ENCODE measurements at places on chromosomes 6 and 20.
A peak's percentile ranks its signal among the peaks of the same experiment; 100 is the strongest.

DNA sequence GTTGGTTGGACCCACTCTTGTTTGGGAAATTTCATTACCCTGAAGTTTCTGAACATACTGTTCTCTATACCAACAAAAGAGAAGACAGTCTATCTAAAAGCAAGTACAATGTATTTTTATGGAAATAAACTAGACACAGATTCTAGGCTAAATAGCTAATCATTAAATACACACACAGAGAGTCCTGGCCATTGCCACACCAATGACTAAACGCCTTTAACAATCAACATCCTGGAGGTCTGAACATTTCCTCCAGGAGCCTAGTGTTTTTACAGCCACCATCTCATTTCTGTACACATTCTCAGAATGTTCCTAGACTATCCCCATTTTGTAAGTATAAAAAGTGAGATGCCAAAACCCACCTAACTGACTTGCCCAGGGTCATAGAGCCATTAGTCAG, 141.6 kb upstream of the RREB1 start:
- no peak for DNase-seq

- no peak for DNase-seq
These were observed 22.0 kb downstream of the FIG4 start for GRCh38 chr6:109713097-109713496.

DNA sequence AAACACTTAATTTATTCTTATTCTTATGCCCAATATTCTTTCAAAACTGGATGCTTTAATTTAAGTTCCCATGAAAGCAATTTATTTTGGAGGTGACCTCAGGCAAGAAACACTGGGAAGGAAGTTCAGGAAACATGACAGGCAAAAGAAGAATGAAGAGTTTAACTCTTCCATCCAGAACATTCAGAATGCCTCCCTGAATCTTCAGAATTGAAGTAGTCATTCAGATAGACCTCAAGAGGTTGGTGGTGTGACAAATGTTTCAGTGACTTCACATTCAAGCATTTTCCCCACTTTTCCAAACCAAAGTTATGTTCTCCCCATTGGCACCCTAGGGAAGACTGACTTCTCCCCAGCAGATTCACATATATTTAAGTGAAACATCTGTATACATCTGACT, 110.5 kb downstream of the HAO1 start:
- DNase-seq, result no peak

DNA sequence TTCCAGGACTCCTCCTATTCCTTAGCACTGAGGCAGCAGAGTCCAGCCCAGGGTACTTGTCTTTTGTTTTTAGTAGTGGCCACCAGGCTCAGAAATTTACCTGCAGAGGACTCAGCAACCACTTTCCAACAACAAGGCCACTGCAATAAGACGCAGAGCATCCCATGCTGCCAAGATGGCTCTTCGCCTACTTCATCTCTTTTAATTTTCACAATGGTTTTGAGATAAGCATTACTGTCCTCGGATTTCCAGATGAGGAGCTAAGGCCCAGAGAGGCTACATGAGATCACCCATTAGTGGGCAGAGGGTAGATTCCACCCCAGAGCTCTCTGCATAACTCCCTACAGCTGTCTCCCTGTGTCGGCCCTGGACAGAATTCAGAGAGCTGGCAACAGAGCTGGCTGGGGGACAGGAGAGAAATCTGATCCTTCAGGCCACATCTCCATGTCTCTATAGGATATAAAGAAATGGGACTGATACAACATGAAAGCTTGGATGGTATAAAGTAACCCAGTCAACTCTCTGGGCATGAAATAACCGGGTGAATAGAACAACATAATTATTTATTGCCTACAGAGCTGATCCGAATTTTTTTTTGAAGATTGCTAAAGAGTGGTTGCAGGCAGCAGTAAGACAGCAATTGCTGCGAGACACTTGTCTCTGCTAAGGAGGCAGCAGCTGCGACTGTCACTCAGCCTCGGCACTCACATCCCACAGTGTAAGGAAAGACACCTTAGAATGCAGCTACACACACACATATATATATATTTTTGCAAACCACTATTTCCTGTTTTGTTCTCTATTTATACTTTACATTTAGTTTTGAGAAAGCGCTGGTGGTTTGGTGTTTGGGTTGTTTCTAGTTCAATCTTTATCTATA, 37.2 kb downstream of the SCML4 start:
- DNase-seq, result no peak

- peak; percentile 26 for DNase-seq
These were observed 9.4 kb upstream of the SLC4A11 start for GRCh38 chr20:3248167-3248992.

GRCh38 chr6:126300126-126300525, 39.8 kb upstream of the CENPW start:
- no peak for DNase-seq

DNA sequence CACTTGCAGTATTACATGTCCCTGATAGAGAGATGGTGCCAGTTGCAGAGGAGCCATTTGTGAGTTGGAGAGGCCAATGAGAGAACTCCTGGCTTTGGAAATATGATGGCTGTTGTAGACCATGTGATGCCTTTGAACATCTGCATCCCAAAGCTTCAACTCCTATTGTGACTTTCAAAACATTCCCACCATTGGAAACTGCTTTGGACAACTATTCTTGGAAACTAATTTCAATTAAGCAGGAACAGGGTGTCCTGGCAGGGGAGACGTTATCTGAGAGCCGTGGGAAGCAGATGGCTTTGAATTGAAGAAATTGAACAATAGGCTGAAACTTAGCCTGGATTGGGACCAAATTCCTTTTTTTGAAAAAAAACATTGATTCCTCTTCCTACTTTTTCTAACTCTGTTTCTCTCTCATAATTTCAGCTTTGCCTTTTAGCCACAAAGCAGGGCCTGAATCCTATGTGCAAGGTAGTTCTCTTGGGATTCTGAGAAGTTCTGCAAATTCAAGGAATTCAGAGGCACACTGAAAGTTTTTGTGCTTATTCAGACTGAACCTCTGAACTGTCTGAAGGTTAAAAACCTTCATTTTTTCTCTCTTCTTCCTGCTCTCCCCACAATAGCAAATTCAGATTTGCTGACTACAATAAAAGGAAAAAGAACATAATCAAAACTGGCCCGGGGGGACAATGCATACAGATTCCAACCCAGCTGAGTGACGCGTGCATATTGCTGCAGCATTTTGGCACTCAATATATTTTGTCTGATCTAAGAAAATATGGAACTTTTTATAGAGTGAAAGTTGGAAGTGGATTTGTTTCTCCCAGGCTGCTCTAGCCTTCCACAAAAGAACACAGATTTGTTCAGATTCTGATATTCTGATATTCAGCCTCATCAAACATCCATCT, 720.4 kb upstream of the CHD6 start:
- no peak for DNase-seq

DNA sequence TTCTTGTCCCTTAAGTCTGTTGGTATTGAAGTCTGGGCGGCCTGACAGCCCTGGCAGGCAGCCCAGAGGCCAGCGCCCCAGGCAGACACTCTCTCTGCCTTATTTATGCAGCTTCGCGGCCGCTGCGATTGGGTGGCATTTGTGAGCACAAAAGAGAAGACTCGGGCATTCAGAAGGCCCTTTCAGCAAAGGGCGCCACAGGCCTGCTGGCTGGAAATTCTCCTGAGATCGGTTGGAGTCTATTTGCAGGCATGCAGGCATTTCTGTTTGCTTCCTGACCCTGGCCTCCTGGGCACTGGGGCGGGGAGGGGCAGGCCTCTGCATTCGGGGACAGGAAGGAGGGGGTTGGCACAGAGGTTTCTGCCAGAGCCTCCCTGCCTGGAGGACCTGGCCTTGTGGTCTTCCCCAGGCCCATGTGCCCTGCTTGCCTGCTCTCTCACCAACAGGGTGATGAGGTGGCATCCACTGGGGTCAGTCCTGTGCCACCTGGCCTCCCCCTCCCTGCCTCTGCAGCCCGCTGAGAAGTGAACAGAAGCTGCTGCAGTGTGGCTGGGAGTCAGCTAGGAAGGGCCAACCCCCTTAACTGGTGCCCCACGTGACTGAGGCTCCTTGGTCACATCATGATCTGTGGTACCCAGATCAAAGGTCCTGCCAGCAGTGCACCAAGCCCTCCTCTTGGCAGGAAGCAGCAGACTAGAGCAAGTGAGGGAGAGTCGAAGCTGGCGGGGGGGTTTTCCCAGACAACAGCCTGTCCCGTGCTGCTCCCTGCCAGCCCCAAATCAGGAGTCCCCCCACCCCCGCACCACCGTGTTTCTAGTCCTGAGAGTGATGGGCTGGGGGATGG, 16.6 kb upstream of the CCDC167 start:
- no peak for DNase-seq

DNA sequence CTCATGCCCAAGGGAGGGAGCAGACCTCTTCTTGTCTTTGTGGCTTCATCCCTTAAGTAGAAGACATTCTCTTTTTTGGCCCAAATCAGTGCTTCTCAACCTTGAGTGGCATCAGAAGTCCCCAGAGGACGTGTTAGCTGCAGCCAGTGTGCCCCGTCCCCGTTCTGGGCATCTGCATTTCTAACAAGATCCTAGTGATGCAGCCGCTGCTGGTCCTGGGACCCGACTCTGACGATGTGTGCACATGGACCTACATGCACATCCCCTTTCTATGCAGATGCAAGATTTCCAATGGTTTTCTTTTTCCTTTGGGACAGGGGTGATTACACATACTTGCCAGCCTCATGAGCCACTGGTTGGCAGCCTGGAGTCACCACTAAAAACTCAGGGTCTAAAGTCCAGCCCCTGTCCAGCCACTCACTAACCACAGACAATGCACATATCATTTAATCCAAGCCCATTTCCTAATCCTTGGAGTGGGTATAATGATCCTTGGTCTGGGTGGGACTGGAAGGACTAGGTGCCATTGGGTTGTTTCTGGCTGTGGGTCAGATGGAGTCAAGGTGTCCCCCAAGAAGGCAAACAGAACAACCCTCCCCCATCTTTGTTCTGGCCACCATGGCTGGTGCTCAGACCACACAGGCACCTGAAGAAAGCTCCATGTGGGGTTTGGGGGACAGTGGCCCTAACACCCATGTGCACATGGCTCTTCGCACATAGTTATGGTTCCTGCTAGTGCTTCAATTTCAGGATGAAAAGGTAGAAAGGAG, 6.4 kb downstream of the ACSS1 start:
- DNase-seq, result no peak

DNA sequence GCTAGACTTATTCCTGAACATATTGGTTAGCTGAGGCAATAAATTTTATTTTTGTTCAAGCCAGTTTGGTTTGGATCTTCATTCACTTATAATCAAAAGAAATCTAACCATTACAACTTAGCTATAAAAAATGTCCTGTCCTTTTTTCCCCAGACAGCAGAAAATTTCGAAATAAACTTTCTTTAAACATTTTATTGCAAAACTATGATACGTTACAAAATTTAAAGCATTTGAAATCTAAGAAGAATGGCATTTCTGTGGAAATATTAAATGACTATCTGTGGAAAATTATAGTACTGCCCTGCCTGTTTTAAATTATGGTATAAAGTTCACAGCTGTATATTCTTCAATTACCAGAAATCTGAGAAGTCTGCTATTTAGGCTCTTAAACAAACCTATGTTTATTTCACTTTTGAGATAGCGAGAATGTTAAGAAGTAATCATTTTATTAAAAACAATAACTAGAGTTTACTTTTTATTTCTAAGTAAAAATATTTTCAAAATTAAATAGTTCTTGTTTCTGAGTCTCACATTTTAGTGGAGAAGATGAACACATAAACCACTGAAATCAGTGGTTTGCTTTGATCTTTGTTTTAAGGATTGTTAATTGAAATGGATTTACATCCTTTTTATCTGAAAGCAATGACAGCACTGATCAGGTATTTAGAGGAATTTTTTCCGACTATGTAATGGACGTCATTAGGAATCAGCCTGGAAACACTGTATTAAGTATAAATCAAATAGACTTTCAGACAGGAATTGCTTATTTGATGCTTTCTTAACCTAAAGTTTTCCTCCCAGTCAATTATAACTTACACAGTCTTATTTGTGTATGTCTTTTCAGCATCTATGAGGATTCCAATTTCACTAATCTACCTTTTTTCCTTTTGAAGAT, 553.7 kb downstream of the COL12A1 start:
- DNase-seq, result no peak

DNA sequence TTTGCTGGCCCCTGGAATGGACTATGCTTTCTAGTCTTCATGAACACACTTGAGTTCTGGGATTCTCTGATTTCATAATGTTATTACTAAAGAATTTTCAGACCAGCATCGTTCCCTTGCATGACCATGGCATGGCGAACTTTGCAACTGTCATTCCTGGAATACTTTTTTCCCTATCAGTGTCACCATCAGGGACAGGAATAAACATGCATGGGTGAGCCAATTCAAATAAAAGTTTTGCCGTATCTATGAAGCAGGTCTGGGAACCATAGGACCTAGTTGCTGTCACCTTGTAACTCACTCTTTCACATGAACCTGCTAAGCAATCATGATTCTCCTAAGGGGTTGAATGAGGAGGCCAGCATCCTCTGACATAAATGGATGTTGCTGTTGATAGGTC, 68.2 kb upstream of the AGPAT4 start:
- no peak for DNase-seq

DNA sequence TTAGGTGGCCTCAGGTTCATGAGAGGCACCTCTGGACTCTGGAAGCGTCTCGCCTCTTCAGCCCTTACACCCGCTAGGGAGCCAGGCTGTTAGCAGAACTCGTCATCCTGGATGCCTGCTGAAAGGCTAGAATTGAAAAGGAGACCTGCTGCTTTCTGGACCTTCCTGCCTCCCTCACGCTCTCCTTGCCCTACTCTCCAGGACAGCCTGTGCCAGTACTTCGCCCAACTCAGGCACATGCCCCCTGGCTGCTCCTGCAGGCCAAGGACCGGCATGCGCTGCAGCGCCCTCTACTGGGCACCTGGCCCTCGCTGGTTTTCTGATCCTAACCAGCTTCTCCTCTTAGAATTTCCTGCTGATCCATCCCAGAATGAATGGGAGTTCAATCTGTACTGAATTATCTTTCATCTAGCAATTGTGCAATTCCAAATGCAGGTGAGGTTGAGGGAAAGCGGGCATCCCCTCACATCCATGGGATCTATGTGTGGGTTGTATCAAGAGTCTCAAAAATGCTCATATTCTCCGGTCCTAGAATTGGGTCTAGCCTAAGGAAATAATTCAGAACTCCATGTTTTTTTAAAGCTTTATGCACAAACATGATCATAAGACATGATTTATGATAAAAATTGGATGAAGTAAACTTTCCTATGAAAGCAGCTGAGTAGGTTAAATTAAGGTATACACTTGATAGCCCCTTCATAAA, 78.0 kb downstream of the PTPN1 start:
- DNase-seq, result peak; percentile 75

- no peak for DNase-seq
These were observed 106.6 kb downstream of the ADGRG6 start for GRCh38 chr6:142408409-142408808.

- DNase-seq, result peak; percentile 24
These were observed 89.2 kb downstream of the ARID1B start for GRCh38 chr6:156866220-156867015.

Measured in suppressor macrophage treated with lipopolysaccharide for 4 hours (primary cell).